Stimulated activated CD8-positive, alpha-beta memory T cell treated with anti-CD3 and anti-CD28 coated beads, Interleukin-15, amount 100 ng/mL, for 48 hours (primary cell): ENCODE measurements at places on chromosomes 2 and 18.

DNA sequence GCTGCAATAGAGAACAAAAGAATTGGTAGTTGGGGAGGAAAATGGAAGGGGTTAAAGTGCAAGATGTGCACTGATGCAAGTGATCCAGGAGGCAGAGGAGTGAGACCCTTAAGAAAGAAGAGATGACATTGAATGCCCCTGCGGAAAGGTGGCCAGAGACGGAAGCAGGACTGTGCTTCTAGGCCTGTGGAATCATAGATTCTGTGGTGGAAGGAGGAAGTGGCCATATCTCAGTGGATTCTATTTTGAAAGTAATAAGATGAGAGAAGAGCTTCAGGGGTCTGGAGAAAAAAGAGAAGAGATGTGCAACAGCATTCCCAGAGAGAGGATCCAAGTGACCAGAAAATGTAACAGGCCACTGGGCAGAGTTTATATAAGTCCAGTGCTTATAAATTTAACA lies 18.6 kb upstream of the GYPC start:
- DNase-seq = no peak

GRCh38 chr2:138010890-138011289 lies 46.6 kb downstream of the HNMT start:
- DNase-seq = no peak

DNA sequence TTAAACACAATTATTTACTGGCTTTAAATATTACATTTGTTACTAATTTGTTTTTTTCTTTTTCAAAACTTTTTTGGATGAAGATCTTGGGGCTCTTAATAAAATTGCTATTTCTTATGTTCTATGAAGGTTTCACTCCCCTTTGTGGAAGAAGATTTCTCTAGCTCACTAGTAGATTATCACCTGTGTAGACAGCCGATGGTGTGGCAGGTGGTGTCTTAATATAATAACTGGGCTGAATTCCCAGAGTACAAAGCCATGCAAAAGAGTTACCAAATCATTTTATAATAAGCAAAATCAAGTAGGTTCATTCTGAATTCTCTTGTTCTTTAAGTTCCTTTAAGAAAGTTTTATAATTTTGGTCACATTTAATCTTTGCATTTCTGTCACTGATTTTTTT lies 233.7 kb downstream of the CCDC102B start:
- no peak for DNase-seq

DNA sequence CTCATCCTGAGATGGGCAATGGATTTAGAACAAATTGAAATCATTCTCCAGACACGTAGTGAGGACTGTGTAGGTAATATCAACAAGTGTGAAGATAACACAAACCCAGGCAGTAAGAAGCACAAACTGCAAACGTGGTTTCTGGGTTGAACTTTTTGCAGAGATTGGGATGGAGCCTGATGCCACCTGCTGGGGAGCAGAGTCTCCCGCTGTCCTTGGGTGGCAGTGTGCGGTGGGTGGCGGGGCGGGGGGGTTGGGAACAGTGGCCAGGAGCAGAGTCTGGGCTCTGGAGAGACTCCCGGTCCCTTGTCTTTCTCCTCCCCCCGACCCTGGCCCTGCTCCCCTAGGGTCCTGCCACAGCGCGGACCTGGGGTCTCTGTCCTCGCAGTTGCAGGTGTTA lies 19.5 kb downstream of the TRAF3IP1 start:
- DNase-seq = no peak

GRCh38 chr2:127479866-127480743 lies 46.2 kb downstream of the IWS1 start:
- no peak for DNase-seq

GRCh38 chr2:238305092-238305862 lies 15.0 kb upstream of the TRAF3IP1 start:
- DNase-seq = no peak

DNA sequence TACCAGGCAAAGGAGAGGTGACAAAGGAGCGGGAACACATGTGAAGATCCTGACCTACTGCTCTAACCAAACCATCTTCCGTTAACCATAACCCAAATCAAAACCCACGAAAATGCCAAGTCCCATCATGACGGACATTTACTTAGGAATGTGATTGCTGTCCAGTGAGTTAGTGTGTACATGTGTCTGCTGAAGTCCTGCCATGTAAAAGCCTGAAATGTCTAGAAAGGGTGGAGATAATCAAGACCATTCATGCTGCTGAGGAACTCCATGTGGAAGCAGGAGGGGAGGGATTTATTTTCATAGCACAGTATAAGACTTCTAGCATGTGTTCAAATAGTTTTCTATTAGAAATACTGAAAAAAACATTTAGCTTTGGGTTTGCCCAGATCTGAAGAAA lies 137.0 kb upstream of the BOD1L2 start:
- no peak for DNase-seq

DNA sequence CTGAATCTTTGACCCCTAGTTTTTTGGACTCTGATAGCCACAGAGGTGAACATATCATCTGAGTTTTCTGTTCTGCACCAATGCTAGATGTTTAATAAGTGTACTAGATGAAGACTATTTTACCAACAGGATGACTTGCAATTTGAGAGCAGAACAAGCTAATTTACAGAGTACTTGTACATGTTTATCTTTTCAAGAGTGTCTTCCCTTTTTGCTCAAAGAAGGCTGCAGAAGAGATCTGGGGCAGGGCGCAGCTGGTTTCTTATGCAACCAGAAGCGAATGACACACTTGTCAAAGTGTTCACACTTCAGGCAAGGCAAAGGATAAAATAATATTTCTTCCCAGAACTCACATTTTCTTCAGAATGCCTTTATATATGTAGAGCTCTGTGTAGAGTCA lies 86.0 kb downstream of the VWA3B start:
- no peak for DNase-seq
